ELF-1 (cell line): ENCODE measurements at places on chromosomes 4 and X.
A peak's percentile ranks its signal among the peaks of the same experiment; 100 is the strongest.

GRCh38 chr4:60581919-60582536 is 618.1 kb upstream of the ADGRL3 start:
- no peak for DNase-seq

DNA sequence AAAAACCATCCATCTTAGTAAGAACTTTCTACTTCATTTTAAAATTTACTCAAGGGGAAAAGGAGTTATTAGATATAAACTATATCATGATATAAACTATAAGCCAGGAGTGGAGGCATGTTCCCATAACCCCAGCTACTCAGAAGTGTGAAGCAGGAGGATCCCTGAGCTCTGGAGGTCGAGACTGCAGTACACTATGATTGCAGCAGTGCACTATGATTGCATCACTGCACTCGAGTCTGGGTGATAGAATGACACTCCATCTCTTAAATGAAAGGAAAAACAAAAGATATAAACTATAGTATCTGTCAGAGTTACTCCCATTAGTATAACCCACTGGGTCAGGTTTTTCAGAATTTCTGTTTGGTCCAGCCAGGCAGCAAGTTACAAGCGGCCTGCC is 47.6 kb downstream of the RPS3A start:
- no peak for DNase-seq

GRCh38 chr4:12712648-12713339 is 771.3 kb downstream of the RAB28 start:
- DNase-seq = no peak

DNA sequence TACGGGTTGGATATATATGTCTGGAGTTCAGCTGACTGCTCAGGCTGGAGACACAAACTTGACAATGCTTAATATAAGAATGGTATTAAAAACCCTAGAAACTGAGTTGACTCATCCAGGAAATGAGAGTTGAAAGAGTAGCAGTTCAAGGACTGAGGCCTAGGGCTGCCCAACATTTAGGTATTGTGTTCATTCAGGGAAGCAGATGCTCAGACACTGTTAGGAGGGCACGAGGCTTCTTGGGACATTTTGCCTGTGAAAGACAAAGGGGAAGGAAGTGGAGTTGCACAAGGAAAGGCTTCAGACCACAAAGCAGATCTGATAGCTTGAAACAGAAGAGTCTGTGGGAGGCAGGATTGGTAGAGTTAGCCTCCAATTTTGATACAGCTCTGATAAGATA is 52.0 kb upstream of the HS3ST1 start:
- no peak for DNase-seq

GRCh38 chr4:98423009-98423408 is 161.8 kb downstream of the RAP1GDS1 start:
- DNase-seq = no peak

DNA sequence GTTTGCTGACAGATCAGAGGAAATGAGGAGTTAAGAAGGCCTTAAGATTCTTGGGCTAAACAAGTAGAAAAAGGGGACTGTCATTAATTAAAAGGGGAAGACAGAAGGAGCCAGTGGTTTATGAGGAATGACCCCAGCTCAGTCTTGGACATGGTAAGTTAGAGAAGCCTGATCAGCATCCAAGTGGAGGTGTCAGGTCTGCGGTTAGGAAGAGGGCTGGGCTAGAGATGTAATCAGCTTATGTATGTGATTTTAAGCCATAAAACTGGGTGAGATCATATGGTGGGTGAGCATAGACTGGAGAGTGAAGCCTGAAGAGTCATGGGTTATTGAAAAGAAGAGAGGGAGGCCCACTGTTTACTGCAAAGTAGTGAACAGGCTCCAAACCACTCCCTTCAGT is 246.1 kb downstream of the NR3C2 start:
- DNase-seq = no peak

DNA sequence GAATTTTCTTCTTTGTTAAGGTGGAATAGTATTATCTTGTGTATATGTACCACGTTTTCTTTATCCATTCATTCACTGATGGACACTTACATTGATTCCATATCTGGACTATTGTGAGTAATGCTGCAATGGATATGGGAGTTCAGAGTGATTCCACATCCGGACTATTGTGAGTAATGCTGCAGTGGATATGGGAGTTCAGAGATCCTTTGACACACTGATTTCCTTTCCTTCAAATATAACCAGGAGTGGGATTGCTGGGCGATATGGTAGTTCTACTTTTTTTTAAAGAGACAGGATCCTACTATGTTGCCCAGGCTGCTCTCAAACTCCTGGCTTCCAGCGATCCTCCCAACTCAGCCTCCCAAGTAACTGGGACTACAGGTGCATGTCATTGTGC is 12.1 kb downstream of the TMEM156 start:
- no peak for DNase-seq

GRCh38 chr4:152607178-152607577 is 71.3 kb upstream of the FBXW7 start:
- DNase-seq = peak; percentile 59
